Right forelimb (tissue), 1 donor: ENCODE measurements at places on chromosomes 5 and 9.
A peak's percentile ranks its signal among the peaks of the same experiment; 100 is the strongest.

GRCh38 chr5:98736753-98737152, 36.7 kb upstream of the RGMB start:
- DNase-seq, result no peak

DNA sequence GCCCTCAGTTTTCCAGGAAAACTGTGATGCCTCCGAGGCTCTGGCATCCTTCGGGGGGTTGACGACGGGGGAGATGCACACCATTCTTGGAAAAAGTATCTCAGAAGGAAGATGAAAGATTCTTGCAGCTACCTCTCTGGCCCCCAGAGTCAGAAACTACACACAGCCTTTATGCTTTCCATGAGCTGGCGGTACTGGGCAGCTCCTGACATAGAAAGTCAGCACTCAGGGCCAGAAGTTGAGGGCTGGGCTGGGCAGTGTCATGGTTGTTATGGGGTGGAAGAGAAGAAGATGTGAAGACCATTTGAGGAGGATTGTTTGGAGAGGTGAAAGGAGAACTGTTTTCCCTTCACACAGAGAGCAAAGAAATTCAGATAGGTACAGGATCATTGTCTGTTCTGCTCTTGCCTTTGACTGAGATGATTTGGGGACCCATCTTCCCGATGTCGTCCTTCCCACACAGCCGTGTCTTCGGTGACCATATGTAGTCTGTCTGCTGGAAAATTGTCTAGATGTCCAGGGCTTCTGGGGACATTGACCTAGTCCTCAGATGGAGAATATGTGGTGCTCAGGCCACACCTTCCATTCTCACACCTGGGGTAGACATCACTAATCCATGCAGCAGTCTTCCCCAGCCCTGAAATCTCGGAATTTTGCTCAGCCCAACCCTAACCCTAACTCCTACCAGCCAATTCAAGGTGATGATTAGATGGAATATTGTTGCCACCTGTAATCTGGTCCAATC, 237.1 kb downstream of the CACNA1B start:
- no peak for DNase-seq

GRCh38 chr5:73637565-73637964, 11.6 kb downstream of the ARHGEF28 start:
- DNase-seq, result no peak

- no peak for DNase-seq
Observed at GRCh38 chr5:100165309-100165708, 369.9 kb upstream of the FAM174A start.

GRCh38 chr5:16489322-16489791, 23.8 kb upstream of the ZNF622 start:
- DNase-seq, result no peak

DNA sequence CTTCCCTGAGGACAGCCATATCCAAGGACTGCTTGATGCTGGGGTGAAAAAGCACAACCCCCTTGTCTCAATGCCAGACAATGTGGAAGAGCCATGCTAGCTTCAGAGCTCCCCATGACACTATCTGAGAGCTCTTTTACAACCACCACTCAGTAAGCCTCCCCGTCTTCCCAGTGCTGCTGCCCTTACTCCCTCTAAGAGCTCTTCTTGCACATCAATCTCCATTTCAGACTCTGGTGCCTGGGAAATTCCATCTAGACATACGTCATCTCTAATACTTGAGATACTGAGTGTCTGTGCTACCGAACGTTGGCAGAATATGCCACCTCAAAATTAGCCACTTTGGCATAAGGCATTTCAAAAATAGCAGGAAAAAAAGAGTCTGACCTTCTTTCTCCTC, 94.5 kb downstream of the EDIL3 start:
- DNase-seq, result no peak

- DNase-seq, result no peak
Observed at GRCh38 chr9:135146766-135147473, 59.5 kb downstream of the OLFM1 start.

- DNase-seq, result no peak
Observed at GRCh38 chr5:40689438-40689837, 9.7 kb downstream of the PTGER4 start.

DNA sequence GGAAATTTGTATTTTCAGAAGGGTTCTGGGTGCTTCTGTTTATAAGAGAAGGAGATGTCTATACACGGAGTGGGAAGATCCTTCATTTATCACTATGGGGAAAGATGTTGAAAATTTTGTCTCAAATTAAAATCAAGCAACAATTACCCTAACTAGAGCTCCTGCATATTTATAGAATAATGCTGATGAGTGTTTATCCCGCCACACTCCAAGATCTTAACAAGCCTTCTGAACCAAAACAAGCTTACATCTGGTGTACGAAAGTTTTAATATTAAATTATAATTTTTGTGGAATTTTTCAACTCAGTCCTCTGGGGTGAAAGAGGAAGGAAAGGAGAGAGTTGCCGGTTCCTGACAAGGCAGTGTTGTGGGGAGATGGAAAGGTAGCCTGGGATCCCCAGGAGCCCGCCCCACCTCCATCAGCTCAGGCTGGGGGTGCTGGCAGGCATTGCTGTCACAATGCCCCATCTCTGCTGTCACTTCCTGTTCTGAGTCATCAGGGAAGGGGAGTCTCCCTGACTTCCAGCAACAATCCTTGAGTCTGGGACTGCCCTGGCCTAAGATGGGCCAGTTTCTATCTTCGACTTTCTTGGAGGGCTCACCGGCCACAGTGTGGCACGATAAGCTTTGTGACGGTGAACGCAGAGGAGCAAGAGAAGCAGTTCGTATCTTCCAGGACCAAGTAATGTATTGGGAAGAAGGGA, 64.5 kb downstream of the ERAP1 start:
- no peak for DNase-seq

GRCh38 chr9:32671333-32671732, 35.9 kb upstream of the TAF1L start:
- no peak for DNase-seq

DNA sequence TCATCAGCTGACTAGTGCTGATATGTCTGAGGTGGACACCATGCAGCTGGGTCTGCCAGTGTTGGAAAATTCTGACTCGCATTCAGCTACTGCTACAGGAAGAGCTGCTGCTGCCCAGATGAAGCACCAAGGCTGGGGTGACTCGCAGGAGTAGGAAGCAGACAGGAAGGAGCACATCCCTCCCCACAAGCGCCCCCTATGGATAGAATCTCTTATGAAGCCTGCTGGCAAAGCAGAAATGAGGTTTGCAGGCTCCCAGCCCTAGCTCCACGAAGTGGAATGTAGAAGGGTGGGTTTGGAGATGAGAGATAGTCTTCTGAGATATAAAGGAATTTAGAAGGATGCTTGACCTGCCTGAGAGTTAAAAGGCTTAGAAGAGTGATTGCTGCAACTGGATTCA, 443.0 kb downstream of the ACTL7B start:
- DNase-seq, result no peak

DNA sequence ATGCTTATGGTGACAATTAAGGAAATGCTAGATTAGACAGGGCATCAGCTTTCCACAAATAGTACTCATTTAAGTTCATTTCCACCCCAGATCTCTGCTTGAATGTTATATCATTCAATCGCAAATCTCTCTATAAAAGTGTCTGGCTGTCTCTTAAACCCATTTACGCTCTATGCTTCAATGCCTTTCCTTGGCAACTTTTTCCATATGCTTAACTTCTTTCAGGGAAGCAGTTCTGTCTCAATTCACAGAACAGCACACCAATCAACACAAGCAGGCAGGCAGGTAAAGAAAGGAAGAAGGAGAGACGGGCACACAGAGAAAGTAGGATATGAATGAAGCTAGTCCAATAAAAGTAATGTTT, 243.1 kb downstream of the DENND1A start:
- DNase-seq, result no peak

- peak; percentile 20 for DNase-seq
Observed at GRCh38 chr9:123445116-123445515, 89.1 kb downstream of the CRB2 start.

DNA sequence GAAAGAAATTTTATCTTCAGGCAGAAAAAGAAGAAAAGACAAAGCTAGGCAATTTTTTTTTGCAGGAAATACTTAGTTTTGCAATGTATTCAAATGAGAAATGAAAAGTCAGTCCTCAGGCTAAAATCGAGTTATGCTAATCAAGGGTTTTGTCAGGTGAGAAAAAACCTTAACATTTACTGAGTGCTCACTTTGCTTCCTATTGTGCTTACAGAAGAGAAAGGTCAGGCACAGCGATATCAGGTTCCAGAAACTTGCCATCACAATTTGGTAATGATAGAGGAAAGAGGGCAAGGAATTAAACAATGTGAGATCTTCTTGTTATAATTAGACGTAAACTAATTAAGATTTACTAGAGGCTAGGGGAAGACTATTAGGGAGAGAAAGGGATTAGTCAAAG, 431.7 kb upstream of the CTNND2 start:
- DNase-seq, result no peak

GRCh38 chr5:157740229-157740610, 3.3 kb upstream of the LSM11 start:
- DNase-seq, result no peak

- no peak for DNase-seq
Observed at GRCh38 chr5:651296-652022, 39.3 kb downstream of the CEP72 start.

DNA sequence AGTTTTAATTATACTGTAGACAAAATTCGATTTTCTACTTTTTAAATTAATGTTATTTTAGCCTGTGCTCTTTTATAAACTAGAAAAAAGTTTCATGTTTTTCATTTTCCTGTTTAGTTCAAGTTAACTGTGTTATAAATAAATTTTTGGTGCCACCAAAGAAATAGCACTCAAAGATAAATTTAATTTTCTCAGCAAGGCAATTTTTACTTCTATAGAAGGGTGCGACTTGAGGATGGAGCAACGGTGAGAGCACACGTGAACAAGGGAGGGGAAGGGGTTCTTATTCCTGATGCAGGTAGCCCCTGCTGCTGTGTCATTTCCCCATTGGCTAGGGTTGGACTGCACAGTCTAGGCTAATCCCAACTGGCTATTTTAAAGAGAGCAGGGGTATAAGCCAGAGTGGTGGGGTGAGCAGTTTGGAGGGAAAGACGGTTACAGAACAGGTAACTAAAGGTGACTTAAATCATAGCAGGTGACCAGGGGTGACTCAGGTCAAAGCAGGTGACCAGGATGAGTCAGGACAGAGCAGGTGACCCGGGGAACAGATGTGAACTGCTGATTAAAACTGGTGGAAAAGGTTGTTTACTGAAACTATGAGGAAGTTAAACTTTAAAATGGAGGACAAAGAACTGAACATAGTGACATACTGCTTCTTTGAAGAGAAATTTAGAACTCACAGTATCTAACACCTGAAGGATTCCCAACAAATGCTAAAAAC, 104.6 kb upstream of the GPBP1 start:
- no peak for DNase-seq
